ENCODE measurements at places on chromosomes 16 and 17. TPM values are rescaled to one million over a fixed set of nuclear protein-coding genes. Genes with fewer than 3 reads are reported as not detected.

GRCh38 chr16:47058295-47059086 is 85.0 kb upstream of the DNAJA2 start:
- DNase-seq, result no peak

DNA sequence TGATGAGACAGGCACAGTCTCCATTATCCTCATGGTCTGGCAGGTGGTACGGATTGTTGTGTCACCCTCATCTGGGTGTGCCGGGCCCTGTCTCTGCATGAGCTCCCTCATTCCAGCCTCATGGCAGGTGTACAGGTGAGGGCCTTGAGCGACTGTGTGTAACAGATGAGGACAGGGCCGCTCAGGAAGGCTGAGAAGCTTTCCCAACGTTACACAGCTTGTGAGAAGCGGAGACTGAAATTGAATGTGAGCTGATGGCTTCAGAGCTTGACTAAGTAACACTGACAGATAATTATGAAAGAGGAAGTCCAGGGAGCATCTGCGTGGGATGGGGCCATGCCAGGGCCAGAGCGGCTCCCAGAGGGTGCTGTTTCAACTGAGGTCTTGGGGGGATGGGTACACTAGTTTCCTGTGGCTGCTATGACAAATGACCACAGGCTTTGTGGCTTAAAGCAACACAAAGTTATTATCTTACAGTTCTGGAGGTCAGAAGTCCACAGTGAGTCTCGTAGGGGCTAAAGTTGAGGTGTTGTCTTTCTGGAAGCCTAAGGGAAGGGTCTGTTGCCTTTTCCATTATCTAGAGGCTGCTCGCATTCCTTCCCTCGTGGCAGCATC is 36.7 kb downstream of the CMIP start:
- no peak for DNase-seq

Gene KCNAB3
- 13.8 TPM for total RNA-seq

DNA sequence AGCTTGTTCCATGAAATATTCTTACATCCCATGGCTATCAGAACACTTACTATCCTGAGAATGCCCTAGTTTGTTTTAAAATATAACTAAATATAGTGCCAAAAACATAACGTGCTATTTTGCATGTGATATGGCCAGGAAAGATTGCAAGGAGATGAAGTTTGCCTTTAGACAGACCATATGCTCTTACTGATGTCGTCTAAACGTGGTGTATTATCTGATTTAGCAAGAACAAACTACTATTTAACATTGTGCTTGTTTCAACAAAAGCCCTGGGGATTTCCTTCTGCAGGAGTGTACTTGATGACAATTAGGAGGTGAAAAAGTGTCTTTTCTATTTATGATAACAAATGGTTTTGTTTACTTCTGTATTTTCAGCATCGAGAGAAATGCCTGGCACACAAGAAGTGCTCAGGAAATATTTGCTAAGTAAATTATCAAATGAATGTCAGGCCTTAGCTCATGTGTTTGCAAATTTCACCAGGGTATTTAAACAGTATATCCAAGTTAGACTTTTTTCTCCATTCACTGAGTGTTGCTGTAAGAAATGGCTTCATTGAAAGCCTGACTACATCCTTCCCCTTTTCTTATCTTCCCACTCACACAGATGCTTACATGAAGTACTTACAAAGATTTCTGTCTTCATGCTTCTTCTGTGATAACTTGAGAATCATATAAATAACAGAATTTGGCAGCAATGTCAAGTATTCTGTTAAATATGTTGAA is 1033.6 kb downstream of the CDH8 start:
- DNase-seq, result no peak

DNA sequence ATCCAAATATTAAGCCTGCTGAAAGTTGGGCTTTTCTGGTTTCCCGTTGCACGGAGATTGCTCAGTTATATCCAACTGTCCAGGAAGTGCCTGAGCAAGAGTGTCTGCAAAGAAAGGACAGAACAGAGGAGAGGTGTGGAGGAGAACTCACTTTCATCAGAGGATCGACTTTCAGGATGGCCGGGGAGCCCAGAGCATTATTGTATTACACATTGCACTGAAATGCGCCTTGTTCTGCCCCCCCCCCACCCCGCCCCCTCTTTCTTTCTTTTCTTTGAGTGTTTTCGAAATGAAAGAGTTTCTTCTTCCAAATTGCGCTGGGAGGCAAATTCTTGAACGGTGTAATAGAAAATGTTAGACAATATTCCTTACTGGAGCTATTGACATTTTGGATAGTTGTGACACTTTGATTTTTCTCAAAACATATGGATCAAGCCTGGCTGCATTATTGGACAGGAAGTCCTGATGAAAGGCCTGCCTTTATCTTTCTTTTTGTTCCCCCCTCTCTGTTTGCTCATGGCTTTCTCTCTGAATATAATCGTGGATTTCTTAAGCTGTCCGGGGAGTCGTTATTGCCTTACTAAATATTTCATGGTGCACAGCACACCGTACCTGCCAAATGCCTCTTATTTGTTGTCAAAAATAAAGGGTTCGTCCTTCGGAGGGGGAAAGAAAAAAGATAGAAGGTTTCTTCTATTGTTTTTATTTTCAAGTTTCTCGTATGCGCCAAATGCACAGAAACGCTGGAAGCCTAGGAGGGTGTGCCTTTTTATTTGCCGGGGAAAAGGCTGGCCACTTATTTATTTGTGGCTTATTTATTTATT is 110.8 kb downstream of the IRX3 start:
- no peak for DNase-seq

GRCh38 chr17:49687878-49688491 is 10.1 kb upstream of the SPOP start:
- DNase-seq, result no peak

Gene ACE
- 1.4 TPM for total RNA-seq

GRCh38 chr17:2547176-2547575 is 35.5 kb upstream of the METTL16 start:
- no peak for DNase-seq

DNA sequence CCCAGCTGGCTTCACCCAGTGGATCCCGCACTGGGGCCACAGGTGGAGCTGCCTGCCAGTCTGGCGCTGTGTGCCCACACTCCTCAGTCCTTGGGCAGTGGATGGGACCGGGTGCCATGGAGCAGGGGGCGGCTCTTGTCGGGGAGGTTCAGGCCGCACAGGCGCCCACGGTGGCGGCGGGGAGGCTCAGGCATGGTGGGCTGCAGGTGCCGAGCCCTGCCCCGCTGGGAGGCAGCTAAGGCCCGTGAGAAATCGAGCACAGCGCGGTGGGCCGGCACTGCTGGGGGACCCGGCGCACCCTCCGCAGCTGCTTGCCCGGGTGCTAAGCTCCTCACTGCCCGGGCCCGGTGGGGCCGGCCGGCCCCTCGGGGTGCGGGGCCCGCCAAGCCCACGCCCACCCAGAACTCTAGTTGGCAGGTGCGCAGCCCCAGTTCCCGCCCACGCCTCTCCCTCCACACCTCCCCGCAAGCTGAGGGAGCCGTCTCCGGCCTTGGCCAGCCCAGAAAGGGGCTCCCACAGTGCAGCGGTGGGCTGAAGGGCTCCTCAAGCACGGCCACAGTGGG is 26.6 kb downstream of the CCDC42 start:
- DNase-seq, result no peak

GRCh38 chr16:1745181-1745899 is 26.0 kb downstream of the NME3 start:
- peak; percentile 91 for DNase-seq

DNA sequence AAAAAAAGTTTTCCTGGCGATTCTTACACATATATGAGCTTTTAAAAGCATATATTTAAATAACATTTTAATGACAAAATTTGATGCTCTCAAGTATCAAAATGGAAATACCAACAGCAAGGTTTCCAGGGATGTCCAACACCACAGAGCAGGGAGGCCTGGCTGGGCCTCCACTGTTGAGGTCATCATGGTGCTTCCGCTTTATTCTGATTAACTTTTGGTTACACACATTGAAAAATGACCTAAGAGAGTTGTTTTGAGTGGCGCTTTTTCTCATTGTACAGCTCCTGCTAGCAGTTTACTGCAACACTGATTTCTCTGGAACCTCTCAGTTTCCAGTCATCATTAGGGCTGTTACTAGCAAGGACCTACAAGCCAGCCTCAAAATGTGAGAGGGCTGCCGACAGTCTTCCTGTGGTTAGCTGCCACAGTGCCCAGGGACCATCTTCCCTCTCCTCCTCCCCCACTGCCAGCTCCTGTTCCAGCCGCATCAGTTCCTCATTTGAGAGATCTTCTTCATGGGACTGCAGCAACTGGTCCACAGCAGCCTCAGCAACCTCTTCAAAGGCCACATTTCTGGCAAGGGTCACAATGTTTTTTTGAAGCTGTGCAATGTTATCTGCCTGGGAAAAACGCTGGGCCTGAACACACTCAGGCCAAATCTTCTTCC is 21.3 kb downstream of the DEF8 start:
- DNase-seq, result no peak

Gene ACSM2A
- total RNA-seq, result not detected

DNA sequence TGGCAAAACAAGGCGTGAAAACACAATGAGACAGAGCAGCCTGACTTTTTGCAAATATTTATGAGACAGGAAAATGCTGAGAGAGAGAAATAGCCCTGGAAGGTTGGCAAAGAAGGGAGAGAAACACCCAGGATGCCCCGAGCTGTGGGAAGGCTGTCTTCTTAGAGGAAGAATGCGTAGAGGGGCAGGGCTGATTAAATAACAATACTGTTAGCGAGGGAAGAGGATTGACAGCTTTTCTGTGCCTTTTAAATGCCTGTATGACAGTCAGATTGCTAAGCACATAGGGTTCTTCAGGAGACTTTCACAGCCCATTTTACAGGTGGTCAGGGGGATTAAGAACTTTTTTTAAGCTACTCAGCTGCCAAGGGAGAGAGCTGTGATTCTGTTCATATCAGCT is 219.2 kb downstream of the SHISA9 start:
- no peak for DNase-seq

Gene HSD17B1
- total RNA-seq, result 0.90 TPM

DNA sequence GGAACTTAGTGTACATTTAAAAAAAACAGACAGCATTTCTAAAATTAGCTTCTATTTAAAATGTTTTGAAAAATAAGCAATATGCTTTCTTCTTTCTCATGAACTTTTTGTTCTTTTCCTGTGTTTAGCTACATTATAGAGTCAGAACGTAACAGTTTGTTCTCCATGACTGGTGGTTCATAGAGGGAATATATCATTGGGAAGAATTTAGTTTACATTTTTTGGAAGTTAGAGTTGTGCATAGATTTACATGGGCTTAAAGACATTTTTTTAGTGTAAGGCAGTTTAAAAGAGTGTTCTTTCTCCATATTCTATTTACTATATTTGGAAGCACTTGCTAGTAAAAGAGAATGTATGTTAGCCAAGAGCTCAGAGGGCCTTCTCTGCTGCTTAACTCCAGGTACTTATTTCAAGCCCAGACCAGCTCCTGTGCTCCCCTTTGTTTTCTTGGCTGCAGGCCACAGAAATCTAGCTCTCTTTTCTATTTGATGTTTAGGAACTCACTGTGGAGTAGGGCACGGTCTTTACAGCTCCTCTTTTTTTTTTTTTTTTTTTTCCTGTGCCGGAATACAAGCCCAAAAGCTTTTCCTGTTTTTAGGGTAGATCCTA is 20.2 kb downstream of the AP2B1 start:
- DNase-seq, result no peak

Gene RHBDF1
- 62.9 TPM for total RNA-seq

DNA sequence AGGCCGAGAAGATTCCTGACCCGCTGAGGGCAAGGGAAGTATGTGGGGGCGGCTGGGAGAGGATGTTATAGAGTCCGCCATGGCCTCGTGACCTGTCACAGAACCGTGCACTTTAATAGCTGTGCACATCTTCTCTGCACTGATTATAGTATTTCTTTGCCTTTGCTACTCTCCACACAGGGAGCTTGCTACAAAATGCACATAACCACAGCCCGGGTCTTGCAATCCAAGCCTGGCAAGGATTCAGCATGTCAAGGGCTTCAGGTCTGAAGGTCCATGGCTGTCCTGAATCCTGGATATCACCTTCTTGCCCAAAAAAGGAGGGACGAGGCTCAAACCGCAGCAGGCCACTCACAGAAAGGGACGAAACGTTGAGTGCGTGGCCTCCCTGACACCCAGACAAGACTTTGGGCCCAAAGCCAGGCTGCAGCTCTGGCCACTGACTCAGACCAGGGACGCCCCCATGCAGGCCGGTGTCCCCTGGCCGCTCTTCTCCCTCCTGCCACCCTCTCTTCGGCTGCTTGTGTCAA is 43.7 kb downstream of the USP22 start:
- no peak for DNase-seq

- DNase-seq, result no peak
Observed at GRCh38 chr17:47686664-47687327, 7.2 kb upstream of the TBKBP1 start.

GRCh38 chr17:58308173-58308984 is 20.2 kb downstream of the TSPOAP1 start:
- DNase-seq, result no peak

GRCh38 chr16:70634861-70635260 is 11.5 kb upstream of the IL34 start:
- DNase-seq, result no peak

DNA sequence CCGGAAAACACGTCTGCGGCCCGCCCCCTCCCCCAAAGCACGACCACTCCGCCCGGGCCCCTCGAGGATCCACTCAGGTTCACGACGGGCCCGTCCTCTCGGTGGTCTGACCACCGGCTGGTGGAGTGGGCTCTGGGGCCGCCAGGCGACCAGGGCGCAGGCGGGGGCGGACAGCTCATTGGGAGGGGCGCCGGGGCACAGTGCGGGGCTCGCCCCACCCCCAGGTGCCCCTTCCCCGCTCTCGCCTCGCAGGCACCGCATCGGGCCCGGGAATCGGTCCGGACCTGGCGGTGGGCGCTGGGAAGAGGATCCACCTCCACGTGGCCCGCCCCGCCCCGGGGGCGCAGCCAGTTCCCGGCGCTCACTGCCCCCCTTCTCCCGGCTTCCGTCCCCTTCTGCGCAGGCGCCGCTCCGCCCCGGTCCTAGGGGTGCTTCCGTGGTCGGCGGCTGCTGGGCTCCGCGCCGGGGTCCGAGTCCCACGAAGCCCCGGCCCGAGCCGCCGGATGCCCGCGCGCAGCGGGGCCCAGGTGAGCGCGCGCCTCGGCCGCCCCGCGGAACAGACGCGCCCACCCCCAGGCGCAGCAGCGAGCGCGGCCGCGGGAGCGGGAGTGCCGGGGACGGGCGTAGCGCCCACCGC is at the start of gene MPG:
TSS of gene MPG (plus strand) at position 419 of the 637 bp plus-strand sequence. CDS start at position 504, 85 bp downstream.
- DNase-seq, result peak; percentile 51
